ENCODE measurements at places on chromosomes 2 and 18.

DNA sequence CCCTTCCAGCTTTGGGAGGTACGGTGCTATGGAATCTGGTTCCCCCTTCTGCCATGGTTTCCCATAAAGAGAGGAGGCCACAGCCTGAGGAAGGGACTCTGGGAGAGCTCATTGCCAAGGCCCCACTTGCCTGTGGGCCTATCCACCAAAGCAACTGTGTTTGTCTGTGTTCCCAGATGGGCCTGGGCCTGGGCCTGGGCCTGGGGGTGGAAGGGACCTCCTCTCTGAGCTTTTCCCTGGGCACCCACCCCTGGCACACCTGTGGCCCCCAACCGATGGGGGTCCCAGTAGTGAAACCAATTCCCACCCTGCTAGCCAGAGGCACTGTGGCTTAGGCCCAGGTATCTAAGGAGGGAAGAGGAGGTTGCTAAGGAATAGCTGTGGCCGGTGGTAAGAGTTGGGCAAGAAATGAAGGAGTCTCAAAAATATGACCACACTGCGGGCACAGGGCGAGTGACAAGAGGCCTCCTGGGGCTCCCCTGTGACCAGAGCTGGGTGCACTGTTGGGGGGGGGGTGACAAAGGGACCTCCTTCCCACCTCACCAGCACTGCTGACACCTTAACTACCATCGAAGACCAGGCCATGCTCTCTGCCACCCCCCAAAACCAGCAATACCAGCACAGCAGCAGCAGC is 4.9 kb upstream of the DUSP2 start:
- DNase-seq = no peak

DNA sequence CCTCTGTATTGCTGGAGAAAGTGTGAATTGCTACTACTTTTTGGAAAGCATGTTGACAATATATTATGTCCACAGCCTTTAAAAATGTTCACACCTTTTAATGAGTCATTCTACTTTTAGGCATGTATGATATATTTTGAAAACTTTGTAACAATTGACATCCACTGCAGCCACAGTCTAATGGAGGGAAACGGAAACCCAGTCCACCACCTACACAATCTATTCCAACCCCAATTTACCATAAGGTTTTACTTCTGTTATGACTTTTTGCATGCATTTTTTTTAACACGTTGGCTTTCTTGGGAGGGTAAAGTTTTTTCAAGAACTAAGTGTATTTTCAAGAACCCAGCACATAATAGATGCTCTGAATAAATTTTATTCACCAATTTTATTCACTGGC is 38.5 kb upstream of the ATP8B1 start:
- no peak for DNase-seq

- DNase-seq = no peak
Observed at GRCh38 chr2:141889788-141890187, 241.0 kb downstream of the LRP1B start.

DNA sequence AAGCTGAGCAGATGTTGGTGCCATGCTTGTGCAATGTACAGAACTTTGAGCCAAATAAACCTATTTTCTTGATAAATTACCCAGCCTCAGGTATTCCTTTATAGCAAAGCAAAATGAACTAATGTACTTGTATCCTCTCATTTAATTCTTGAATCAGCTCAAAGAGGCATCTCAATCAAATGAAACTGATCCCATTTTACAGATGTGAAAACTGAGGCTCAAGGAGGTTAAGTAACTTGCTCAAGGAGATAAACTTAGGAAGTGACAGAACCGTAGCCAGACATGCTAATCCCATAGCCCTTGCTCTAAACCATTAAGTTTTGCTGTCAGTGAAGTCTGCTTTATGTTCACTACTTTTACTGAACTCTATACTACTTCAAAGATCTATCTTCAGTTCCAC is 467.0 kb upstream of the UBE2E3 start:
- no peak for DNase-seq

GRCh38 chr2:59868981-59869380 is 684.5 kb downstream of the BCL11A start:
- no peak for DNase-seq

DNA sequence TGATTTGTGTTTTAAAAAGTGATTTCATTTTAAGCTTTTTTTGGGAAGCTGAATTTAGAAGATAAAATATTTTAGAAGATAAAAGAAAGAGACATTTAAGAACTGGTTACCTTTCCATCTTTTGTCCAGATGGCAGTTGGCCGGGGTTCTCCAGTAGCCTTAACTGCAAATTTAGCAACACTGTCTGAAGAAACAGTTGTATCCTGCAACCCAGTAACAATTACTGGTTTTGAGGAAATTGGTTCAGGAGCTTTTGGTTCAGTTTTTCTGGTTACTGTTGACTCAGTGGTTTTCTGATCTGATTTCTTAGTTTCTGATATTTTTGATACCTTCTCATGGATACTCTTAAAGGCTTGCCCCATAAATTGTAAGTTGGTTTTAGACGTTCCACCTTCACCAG is 49.9 kb downstream of the PLEKHA3 start:
- DNase-seq = no peak

DNA sequence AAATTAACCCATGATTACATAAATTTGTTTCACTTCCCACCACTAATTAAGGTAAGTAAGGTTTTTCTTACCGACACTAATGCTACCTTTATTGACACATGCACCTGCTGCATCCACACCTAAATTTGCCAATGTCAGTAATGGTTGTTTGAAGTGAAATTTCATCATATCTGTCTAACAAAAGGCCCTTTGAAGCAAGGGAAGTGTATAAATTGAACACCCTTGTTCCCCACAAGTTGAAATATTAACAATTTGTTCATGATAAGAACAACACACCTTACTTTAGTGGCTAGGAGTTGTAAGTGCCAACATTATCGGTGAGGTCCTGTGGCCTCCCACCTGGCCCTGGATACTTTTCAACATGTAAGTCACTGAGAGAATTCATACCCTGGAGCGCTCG is 116.3 kb upstream of the CDCA7 start:
- no peak for DNase-seq

- no peak for DNase-seq
Observed at GRCh38 chr2:71423817-71424420, 29.4 kb upstream of the DYSF start.

DNA sequence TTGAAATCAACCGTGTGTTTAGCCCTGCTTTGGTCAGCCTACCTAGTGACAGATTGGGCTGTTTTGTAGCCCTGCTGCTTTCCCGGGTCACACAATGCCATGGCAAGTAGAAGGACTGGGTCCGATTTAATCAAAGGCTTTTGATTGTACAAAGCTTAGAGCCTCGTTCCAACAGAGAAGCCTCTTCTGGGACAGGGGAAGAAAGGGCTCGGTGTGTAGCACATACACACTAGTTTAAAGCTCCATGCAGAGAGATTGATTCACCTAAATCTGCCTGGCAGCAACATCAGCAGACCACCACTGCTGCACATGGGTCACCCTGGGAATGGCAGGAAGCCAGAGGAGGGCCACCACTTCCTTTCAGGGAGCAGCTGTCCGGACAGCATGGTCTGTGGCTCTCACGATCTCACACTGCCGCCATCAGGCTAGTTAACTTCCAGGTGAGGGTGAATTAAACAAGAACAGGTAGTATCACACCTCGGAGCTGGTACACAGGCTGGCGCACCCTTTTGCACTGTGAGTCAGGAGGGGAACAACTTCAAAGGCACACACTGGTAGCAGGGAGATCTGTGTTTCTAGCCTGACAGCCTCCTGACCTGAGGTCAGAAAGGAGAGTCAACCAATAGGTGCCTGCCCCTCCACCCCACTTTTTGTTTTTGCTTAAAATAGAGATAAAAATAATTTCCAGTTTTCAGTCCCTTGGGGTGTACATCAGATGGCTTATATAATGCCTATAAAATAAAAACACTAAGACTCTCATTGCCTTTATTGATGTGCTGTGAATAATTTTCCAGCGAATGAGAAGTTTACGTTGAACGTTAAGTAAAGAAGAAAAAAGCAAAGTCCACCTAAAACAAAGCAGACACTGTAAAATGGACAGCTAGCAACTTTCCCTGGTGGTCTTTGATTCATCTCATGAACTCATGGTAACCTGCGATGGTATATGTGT is 108.5 kb downstream of the CDCA7 start:
- no peak for DNase-seq

DNA sequence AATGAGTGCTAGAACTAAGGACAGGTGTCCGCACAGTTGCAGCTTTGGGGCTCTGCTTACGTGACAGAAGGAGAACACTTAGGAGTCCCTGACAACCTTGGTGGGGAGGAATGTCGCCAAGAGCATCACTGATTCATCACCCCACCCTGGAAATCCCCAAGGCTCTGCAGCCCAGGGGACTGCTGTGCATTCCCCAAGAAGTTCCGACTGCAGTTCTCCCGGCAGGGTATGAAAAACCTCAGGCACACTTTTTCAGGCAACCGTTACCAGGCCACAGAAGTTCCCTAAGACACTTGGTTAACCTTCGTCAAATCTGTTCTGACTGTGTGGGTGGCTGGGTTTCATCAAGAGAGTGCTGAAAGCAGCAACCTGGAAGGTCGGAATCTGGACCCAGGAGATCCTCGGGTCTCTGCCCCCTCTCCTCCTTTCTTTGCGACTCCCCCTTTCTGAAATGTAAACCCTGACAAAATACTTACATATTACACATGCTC is 192.1 kb upstream of the CXCR4 start:
- no peak for DNase-seq

GRCh38 chr2:190159453-190159852 is 96.9 kb upstream of the MSTN start:
- no peak for DNase-seq

DNA sequence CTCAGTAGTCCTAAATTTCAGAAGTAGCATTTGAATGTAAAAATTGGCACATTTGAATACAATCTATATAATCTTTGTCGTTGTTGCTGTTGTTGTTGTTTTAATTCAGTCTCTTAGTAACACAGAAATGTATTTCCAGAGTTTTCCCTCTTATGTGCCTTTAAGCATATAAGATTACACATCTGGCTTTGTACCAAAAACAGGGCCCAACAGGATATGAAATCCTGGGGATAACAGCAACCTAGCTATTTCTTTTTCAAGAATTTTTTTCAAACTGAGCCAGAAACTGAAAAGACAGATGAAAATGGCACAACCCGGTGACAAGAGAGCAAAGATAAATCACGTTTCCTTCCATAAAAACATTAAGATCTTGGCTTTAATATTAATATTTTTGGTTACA is 906.7 kb downstream of the NRXN1 start:
- DNase-seq = no peak

GRCh38 chr2:206212673-206213513 is 53.2 kb downstream of the EEF1B2 start:
- no peak for DNase-seq

DNA sequence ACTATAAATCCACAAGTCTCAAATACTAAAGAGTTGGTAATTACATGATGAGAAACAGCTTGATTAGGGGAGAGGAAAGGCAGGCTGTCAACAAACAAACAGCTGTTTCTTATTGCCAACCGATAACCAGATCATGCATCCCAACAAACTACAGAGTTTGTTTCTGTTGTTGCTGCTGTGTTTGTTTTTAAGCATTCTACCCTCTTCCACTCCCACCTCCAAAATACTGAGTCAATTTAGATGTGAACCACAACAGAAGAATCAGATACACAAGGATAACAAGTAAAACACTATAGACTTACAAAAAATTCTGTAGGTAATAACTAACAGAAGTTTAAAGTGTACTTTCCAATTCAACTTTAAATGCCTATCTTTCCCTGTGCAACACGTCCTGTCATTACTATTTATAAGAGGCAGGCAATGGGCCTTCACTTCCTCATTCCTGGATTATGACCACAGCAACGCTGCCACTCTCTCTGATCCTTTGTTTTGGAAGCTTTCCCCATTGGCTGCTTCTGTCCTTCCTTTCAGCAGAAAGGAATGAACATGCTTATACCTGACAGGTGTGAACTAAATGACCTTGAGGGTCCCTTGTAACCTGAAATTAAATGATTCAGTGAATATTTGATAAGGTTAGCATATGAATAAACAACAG is 152.0 kb downstream of the SRBD1 start:
- DNase-seq = peak; percentile 2

GRCh38 chr2:39994151-39994550 is 215.1 kb upstream of the THUMPD2 start:
- no peak for DNase-seq

- no peak for DNase-seq
Observed at GRCh38 chr2:52810460-52810859, 957.1 kb upstream of the CHAC2 start.

GRCh38 chr18:2147476-2148230 is 423.7 kb downstream of the METTL4 start:
- DNase-seq = no peak

GRCh38 chr18:2114289-2114688 is 457.0 kb downstream of the METTL4 start:
- no peak for DNase-seq
